ENCODE measurements at places on chromosomes 2 and 18. TPM values are rescaled to one million over a fixed set of nuclear protein-coding genes. Genes with fewer than 3 reads are reported as not detected.

SCN9A gene
- 15.2 TPM for total RNA-seq

RBM44 gene
- total RNA-seq, result under 0.01 TPM

PID1 gene
- total RNA-seq, result 2.5 TPM

CD8B2 gene
- not detected for total RNA-seq

BCL2 gene
- total RNA-seq, result not detected

MERTK gene
- not detected for total RNA-seq

TWIST2 gene
- total RNA-seq, result 78.7 TPM
